ENCODE measurements at places on chromosomes 2 and 18.

DNA sequence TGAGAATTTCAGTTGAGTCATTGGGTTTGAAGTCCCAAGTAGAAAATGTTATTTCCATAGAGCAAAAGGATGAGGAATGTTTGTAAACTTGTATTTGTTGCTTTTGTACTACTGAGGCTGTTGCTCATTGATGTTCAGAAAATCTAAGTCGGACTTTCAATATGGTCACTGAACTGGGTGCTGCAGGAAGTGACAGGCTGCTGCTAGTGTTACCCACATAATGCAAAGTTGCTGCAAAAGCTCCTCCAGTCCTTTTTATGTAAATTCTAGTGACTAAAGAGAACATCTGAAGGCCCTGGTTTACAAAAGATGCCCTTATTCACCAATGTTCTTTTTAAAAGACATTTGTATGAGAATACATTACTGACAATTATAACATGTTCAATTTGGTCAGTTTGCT lies 131.1 kb upstream of the FAM98A start:
- no peak for DNase-seq

GRCh38 chr2:107466984-107467773 lies 359.5 kb upstream of the RGPD4 start:
- no peak for DNase-seq

- no peak for DNase-seq
These were observed 14.5 kb downstream of the SH3RF3 start for GRCh38 chr2:109143214-109144187.

DNA sequence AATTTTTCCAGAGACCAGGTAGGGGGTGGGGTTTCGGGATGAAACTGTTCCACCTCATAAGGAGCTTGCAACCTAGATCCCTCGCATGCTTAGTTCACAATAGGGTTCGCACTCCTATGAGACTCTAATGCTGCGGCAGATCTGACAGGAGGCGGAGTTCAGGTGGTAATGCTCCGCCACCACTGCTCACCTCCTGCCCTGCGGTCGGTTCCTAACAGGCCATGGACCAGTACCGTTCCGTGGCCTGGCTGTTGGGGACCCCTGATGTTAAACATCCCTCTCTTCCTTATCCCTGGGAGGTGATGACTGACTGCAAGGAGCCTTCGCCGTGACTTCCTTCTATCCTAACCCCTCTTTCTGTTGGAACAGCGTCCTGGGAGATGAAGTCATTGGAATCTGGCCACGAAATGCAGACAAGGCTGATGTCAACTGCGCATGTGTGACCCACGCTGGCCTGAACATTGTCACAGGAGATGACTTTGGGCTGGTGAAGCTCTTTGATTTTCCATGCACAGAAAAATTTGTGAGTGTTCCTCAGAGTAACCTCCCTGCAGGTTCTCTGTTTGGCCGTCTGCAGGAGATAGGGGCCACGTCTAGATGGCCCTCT lies 82.4 kb downstream of the RTN4 start:
- DNase-seq, result no peak

DNA sequence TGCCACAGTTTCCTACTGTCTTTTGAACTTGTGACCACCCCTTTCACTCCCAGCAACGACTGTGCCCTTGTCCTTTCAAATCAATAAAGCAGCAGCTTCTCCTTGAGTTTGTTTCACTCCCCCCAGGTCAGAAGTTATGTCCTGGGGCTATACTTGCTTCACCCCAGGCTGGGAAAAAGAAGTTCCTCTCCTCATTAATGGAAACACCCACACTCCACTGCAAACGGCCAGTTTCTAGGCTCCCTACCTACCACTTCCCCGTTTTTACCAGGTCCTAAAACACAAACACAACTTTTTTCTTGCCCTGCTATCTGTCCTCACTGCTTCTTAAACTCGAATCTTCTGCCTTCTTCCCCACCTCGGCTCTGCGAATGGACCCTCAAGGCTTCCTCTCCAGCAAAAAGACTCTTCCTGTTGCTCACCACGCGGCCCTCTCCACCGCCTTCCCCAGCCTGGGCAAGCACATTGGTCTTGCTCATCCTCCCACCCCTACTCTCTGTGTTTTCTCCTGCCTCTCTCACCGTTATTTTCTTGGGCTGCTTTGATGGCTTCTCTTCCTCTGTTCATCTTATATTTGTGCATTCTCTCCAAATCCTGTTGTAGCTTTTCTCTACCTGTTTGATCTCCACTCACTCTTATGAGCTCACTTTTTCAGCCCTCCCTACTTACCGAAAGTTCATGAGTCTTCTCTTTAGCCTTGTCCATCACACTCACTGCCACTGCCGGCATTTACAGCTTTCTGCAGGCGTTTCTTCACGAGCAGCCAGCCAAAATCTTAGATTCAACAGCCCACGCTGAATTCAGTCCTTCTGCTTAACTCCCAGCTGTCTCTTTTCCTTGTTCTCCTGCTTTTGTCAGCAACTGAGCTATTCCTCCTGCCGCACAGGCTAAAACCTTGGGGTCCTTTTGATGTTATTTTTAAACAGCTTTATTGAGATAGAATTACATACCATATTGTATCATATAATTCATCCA lies 7.0 kb upstream of the SP5 start:
- no peak for DNase-seq

- DNase-seq, result no peak
These were observed 304.1 kb upstream of the FAM98A start for GRCh38 chr2:33903215-33903614.

DNA sequence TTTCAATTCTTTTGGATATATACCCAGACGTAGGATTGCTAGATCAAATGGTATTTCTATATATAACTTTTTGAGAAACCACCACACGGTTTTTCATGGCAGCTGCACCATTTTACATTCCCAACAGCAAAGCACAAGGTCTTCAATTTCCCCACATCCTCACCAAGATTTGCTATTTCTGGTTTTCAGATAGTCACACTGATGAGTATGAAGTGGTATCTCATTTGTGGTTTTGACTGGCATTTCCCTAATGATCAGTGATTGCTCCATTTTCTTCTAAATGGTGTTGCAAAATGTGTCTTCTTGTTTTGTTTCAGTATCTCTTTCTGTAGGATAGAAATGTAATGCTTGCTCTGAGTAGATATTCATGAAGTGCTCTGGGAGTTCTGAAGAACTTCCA lies 52.0 kb downstream of the ANKRD44 start:
- DNase-seq, result no peak

DNA sequence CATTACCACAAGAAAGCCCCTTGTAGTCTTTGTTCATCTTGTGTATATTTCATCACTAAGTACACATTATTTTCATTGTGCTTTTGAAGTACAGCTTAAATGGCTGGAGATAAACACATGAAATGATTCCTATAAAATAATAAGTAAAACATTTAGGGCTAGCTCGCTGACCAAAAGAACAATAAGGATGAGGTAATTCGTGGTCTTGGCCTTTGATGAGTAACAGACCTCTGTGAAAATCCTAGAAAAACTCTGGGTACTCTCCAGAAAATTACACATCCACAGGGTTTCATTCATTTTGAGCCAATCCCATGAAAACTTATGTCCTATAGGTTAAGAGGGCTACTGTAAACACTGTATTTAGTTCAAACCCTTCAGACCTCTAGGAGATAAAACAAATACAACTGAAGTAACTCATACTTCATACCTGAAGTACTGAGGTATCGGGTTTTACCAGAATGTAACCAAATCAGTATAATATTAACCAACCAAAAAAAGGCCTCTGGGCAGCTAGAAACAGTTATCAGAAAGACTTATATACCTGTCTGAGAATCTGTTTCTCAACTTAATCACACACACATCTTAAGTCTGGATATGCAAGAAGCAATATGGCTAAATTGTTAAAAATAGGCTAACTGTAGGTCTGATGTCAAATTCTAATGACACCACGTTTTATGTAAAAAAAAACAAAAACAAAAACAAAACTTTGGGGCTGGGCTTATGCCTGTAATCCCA lies 31.0 kb downstream of the CFAP36 start:
- no peak for DNase-seq

DNA sequence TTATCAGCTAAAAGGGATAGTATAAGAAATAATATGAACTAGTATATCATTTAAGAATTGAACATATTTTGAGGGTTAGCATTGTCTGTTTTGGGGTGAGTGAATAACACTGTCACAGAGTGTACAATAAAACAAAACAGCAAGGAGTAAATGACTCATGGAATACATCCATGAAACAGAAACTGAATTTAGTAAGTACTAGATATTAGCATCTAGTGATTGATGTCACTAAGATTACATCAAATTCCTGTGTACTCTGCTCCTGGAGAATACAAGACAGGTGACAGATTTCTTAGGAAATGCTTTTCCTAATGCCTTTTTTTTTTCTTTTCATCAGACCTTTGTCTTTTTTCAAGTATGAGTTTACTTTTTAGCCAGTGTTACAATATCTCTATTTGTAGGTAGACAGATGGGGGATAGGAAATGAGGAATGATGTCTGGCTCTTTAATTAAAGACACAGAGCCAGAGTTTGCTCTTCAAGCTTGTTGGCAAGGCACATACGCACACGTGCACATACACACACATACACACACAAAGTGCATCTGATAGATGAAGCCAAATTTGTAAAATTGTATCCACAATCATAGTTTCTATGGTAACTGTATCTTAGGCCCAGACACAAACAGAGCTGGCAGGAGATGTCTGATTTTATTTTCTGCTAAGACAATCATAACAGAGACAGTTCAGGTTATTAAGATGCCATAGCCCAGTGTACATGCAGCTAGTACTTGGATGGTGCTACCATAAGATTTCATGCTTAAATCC lies 138.2 kb upstream of the NRP2 start:
- DNase-seq, result no peak

- no peak for DNase-seq
These were observed 18.5 kb upstream of the STEAP3 start for GRCh38 chr2:119205001-119205706.

- DNase-seq, result no peak
These were observed 37.6 kb downstream of the LRP2 start for GRCh38 chr2:169324581-169325260.

GRCh38 chr2:40716879-40717278 lies 265.0 kb upstream of the SLC8A1 start:
- no peak for DNase-seq

DNA sequence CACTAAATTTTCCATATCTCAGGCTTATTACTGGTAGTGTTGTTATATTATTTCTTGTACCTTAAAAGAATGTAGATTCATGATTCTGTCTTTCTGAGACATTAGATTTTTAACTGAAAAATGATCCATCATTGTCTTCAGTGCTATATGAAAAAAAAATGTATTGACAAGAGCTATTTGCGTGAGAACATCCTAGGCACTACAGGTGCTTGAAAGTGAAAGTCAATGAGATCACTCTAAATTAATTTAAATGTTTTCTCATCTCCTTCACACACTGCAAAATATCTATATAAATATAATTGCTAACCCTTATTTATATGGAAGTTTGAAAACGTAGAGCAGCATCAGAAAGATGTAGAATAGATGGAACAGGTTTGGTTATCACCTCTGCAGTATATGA lies 684.6 kb downstream of the TRIB2 start:
- no peak for DNase-seq

GRCh38 chr18:70621710-70622109 lies 332.9 kb downstream of the SOCS6 start:
- no peak for DNase-seq

GRCh38 chr2:215796140-215796855 lies 217.1 kb downstream of the MREG start:
- no peak for DNase-seq

DNA sequence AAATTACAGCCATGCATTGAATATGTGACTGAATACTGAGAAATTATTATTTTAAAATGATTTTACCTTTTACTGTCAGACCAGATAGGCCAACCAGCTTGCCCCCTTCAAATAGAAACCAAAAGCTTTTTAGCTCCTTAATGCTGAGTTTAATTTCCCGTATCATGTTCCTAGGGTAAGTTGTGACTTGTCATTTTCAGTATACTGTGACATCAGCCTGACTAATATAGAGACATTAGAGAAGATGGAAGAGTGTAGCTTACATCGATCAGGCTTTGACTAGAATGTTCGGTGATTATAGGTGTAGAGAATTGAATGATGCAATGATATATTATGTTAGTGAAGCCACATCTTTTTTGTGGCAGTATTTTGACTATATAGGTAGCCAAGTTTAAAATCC lies 50.6 kb upstream of the ZEB2 start:
- DNase-seq, result no peak

DNA sequence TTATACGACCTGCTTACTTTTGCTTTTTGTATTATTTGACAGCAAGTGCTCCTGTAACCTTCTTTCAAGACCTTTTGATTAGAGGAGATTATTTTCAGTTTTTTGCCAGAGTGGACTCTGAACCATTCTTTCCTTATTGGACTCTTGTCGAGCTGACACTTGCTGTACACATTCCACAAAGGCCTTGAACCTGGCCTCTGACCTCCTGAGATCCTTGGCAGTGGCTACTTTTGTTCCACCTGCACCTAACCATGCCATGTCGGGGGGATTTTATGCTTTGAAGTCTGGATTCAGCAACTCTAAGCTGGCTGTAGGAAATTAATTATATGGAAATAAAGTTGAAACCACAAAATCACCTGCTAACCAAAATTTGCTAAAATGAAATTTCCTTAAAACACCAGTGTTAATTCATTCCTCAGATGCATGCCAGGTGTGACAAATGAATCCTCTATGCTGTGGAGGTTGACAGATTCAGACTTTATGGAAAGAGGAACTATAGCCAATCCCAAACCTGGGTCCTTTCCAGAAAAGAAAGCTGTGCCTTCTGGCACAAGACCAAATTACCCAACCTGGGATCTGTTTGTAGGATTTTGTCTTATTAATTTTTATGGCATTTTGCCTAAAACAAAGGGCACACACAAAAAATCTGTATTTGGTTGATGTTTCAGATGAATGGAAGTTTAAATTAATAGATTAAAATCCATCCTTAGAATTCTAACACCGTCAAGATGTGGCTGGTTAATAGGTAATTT lies 110.4 kb downstream of the CDC42EP3 start:
- DNase-seq, result no peak

DNA sequence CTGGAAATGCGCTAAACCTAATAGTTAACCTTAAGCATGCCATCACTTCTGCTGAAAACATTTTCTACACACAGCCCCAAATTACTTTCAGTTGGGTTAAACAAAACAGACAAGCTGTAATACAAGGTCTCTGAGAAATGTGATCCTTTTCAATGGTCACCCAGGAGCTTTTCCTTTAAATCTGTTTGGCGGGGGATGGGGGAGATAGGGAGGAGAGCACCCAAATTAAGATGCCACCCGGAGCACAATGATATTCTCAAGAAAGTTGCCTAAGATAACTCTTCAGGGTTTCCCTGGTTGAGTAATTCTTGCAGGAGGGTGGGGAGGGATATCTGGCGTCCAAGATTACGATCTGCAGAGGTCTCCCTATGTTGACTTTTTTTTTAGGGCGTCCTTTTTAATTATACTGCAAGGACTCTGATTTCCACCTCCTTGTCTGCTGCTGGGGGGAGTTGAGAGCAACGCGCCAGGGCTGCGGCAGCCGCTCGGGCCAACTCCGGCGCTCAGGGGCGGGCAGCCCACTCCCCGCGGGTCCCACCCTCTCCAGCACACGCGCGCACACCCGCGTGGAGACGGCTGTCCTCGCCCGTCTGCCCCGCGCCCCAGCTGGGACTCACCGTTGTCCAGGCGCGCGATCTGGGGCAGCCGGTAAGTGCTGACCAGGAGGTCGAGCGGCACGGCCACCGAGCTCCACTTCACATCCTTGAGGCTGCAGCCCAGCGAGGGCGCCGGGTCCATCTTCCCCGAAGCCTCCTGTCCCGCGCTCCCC lies 807 bp downstream of the GAREM1 start:
- DNase-seq, result no peak

GRCh38 chr2:231640241-231640640 lies 47.6 kb downstream of the TEX44 start:
- no peak for DNase-seq
